T-helper 1 cell (primary cell): ENCODE measurements at places on chromosomes 16 and 17.

DNA sequence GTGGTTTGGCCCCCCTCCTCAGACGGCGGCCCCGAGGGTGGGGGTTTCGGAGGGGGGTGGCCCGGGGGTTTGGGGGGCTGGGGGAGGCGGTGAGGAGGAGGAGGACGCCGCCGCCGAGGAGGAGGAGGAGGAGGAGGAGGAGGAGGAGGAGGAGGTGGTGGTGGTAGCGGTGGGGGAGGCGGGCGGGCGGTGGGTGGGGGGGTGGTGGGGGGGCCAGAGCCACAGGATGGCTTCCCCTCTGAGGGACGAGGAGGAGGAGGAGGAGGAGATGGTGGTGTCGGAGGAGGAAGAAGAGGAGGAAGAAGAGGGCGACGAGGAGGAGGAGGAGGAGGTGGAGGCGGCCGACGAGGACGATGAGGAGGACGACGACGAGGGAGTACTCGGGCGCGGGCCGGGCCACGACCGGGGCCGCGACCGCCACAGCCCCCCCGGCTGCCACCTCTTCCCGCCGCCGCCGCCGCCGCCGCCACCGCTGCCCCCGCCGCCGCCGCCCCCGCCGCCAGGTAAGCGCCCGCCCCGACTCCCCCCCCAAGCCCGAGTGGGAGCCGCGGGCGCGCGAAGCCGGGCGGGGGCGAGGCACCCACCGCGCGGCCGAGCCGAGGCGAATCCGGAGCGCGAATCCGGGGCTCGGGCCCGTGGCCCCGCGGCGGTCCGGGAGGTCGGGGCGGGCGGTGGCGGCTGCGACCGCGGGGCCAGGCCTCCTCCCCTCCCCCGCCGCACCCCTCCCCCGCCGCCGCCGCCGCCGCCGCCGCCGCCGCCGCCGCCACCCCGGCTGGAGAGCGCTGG lies 3.8 kb upstream of the CHD3 start:
- DNase-seq: peak; percentile 57

DNA sequence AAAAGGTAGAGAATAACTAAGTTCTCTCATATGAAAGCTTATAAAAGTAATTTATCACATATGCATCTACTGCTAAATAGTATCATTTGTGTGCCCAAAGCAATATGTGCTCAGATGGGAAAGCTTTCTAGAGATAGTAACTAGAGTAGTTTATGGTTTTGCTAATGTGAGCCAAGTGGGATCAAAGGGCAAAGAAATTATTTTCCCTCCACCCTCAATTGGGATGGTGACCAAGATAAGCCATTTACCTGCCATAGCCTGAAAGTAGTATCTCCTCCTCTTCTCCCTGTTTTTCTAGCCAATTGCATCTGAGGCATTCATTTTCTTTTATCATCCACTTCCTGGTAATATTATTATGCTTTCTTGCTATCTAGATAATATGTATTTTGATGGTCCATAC lies 41.9 kb upstream of the KCNJ16 start:
- no peak for DNase-seq

DNA sequence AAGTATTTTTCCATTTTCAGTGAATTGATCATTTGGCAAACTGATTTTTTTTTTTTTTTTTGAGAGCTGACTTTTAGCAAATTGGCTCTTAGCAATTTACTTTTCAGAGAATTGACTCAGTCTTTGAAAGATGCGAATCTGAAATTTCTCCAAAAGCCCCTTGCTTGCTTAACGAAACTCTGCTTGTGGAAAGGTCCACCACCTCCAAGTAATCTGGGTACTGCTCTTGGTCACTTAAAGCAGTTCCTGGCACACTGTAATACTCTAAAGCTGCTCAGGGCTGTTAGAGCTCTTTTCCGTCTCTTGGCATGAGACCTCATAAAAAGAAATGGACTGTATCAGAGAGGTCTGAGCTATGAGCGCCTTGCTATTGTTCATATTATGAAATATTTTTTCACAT lies 2.9 kb downstream of the GSDMB start:
- no peak for DNase-seq

DNA sequence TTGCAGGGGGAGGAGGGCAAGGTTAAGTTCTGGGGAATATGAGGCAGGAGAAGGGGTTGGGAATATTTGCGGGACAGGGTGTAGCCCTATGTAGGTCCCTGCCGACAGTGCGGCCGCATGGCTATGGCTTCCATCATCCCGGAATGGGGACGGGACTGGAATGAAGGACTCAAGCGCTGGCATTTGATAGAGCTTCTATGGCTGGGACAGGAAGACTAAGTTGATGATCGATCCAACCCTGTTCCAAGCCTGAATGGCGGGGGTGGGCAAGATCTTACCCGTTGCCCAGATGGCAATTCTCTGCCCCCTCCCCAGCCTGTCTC lies 47.1 kb downstream of the SRCIN1 start:
- DNase-seq: no peak

DNA sequence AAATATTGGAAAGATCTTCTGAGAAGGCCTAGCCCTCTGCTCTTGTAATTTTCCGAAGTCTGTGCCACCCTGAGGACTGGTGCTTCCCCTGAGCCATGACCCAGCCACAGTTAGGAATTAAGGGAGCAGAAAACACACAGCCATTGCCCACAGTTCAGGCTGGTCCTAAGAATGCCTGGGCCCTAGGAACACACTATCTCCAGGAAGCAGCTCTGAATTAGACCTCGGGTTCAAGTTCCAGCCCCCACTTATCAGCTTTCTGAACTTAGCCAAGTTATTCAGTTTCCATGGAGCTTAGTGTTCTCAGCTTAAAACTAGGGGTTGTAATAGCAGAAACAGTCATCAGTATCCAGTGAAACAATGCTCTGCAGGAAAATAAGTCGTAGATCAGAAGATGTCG lies 56.0 kb downstream of the CDH13 start:
- no peak for DNase-seq

DNA sequence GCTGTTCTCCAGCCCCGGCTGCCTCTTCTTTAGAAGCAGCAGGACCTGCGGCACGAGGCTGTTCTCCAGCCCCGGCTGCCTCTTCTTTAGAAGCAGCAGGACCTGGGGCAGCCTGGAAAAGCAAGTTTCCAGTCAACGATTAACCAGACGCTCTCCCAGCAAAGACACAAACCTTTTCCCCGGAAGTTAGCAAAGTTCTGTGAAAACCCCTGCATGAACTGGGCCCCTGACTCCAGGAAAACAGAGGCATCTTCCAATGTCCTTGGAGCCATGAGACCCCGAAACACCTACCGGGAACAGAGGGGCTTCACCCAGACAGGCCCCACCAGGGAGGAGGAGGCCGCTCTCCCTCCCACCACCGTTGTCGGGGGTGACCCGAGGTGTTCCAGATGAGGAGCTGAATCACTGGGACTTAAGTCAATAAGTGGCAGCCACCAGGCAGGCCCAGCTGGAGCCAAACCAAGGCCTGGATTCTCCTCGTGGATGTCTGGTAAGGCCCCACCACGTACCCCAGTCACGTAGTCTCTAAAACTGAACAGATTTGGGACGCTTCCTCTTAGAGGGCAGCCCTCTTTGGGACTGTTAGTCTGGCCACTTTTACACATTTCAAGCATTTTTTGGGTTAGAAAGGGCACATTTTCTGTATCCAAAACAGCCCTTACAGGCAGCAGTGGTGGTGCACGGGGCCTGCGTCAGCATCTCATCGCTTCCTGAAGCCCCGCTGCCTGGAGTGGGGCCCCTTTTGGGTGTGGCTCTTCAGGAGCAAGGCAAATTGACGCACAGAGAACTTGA lies at the start of gene RPH3AL:
TSS of gene RPH3AL (minus strand) at position 387 of the 792 bp plus-strand sequence. CDS start 25,264 bp downstream, outside the sequence.
- DNase-seq: no peak

DNA sequence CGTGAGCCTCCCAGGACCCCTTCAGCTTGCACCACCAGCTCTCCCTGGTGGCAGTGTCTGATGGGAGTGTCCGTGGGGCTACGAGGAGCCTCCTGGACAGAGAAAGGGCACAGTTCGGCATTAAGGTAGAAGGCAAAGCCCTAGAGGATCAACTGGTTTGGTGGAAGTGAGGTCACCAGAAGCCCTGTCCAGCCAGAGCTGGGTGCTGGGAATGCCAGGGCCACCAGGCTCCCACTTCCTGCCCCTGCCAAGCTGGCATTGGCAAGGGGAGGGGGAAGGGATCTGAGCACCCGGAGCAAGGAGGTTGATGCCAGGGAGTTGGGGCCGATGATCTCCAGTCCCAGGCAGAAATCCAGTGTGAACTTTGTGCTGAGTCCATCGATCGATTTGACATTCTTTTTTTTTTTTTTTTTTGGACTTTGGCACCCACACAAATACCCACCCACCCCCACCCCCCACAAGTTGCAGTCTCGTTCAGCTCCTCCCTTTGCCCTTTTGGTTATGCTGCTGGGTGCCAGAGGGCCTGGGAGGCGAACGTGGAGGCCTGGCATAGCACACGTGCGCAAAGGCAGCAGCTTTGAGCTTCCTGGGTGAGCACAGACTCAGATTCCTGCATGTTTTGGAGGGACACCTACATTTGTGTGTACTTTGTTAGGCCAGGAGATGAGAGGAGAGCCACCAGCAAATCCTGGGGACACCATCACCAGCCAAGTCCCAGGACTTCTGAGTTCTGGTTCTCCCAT lies 2.1 kb downstream of the NHERF1 start:
- no peak for DNase-seq

DNA sequence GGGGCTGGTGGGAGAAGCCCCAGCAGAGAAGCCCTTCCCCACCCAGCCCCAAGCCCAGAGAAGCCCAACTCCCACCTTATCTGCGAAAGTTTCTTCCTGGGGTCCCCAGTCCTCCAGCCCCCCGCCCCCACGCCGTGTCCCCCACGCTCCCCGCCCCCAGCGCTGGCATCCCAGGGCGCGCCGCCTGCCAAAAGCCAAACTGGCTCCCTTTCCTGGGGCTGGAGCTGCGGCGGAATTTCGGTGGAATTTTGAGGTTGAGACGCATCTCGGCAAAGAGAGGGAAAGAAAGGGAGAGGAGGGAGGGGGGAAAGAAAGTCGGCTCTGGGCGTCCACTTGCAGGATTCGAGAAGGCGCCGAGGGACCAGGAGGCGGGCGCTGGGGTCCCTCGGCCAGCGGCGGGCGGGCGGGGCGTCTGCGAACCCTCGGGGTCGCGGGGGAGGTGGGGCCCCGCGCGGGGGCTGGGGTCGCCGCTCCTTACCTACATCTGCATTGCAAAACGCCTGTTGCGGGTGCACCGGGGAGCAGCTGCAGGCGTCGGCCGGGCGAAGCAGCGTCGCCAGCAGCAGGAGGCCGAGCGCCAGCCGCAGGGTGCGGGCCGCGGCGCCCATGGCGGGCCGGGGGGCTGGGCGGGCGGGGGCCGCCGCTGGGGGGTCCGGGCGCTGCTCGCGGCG lies 571 bp downstream of the TIMP2 start:
- no peak for DNase-seq

DNA sequence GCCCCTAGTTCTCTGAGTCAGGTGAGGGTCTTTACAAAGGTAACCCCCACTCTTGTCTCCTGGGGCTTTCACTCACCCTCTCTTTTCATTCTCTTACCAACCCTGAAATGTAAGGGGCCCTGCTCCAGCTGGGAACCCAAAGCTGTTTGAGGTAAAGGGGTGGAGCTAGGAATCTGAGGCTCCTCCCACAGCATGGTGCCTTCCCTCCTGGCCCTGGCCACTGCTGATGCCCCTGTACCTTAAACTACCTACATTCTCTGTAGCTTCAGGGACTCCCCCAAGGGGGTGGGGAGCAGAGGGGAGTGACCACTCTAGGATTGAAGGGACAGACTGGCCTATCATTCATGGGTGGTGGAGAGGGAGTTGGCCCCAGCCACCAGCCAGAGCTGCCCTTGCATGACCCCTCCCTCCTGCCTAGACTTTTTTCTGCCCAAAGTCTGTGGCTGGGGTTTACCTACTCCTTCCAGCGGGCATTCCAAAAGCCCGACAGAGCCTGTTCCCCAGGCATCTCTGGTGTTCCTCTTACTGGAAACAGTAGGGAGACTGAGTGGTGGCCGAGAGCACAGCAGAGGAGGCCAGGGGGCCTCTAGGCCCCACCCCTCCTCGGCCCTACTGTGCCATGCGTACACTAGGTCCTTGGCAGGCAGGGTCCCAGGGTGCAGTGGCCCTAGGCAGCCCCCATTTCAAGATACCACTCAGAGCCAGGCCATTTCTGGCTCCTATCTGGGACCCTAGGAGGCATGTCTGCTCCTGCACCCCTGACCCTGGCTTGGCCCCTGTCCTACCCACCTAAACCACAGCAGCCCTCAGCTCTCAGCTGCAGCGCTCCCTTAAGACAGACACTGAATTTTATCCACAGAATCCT lies 9.5 kb downstream of the DOK4 start:
- DNase-seq: no peak

DNA sequence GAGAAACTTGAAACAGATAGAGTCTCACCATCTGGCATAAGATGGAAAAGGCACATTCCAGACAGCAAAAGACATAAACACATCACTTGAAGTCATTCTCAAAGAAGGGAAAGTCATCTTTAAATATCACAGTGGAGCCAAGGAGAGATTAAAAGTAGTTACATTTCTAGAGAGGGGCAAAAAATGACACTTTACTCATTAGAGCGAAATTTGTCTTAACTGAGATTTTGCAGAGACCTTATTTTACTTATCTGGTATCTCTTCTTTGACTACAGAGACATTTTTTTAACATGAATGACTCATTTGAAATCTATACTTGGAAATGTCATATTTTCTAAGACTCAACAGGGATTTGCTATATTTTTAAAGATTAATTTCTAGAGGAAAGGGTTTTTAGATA lies 339.0 kb upstream of the KIF2B start:
- DNase-seq: no peak

DNA sequence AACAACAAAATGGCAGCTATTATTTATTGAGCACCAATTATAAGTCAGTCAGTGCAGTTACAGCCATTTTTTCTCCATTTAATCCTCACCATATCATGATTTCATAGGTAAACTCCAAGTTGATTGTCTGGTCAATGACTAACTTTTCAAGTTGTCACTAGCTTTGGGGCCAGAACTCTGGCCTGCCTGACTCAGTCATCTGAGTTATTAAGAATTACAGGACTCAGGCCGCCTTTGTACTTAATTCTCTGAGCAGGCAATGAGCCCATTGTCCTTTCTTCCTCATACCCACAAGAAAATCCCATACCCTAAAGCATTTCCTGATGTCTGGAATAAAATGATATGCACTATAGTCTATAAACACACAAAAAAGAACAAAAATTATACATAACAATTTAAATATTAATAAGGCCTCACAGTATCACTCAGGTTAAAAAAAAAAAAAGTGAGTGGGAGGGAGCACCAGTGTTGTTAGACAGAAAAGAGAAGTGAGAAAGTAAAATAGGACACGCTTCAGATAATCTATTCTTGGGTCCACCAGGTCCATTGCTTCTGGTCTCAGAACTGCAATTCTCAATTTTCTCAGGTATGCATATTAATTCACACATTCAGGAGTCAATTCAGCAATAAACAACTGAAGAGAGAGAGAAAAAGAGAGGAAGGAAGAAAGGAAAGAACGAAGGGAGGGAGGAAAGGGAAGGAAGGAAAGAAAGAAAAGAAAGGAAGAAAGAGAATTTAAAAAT lies 70.2 kb downstream of the SPAG9 start:
- no peak for DNase-seq

DNA sequence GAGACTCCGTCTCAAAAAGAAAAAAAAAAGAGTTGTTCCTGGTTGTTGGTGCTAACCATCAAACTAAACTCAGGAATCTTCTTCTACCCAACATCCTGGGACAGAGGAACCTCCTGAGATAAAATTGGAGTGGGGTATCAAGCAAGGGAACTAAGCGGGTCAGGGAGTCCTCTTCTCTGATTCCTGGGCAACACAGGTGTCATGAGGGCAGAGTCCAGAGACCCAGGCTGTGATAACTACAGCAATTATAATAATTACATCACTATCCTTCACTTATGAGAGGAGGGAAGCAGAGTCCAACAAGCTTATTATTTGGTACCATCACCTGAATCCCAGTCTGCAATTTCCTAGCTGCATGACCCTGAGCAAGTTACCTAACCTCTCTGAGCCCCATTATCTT lies 8.1 kb downstream of the C17orf50 start:
- DNase-seq: no peak

- no peak for DNase-seq
Observed at GRCh38 chr16:86531641-86532525, 21.6 kb downstream of the FOXF1 start.

- DNase-seq: no peak
Observed at GRCh38 chr17:16870253-16871245, 101.4 kb downstream of the TNFRSF13B start.
